Retina (tissue), 1 donor: ENCODE measurements at places on chromosomes 1 and 21.

- DNase-seq, result no peak
Measured at GRCh38 chr1:87004857-87005256, 90.4 kb downstream of the HS2ST1 start.

GRCh38 chr1:93448983-93449804, 1.3 kb downstream of the FNBP1L start:
- DNase-seq, result peak; percentile 83

DNA sequence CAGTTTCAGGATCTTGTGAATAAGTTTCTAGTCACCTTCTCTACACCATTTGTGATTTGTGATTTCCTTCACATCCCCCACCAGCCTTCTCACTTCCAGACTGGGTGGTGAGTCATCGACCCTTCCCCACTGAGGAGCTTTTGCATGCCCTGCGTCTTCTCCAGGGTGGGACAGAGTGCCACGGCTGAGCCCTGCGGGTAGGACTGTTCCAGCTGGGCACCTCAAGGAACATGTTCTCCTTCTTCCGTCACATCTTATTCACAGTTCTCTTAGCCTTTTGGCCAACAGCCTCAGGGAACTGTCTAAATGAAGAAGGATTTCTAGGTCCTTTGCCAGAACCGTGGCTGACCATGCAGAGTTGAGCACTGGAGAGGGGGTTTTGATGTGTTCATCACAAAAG, 116.5 kb downstream of the TMEM53 start:
- no peak for DNase-seq

DNA sequence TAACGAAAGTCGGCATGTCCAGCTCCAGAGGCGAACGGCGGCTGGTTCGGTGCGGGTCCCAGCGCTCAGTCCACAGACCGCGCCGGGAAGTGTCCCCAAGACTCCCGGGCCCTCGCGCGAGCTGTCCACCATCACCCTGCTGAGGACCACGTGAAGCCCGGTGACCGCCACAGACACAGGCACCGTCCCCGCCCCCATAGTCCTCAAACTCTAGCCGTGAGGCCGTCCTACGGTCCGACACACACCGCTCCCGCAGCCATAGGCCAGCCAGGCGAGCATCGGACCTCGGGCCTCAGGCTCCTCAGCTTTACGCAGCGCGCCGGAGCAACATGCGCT, 535 bp downstream of the SETD4 start:
- no peak for DNase-seq

DNA sequence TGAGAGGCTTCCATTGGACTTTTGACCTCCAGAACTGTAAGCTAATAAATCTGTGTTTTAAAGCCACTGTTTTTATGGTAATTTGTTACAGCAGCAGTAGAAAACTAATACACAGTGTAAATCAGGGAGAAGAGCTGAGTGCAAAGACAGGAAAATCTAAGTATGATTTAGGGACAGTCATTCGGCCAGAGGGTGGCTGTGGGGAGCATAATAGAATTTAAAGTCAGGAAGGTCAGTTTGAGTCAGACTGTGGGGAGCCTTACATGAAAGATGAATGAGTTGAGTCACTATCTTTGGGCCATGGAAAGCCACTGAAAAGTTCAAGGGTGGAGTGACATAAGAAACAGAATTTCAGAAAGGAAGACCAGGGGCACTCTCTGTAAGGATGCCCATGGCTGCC, 52.4 kb upstream of the SSX2IP start:
- no peak for DNase-seq

DNA sequence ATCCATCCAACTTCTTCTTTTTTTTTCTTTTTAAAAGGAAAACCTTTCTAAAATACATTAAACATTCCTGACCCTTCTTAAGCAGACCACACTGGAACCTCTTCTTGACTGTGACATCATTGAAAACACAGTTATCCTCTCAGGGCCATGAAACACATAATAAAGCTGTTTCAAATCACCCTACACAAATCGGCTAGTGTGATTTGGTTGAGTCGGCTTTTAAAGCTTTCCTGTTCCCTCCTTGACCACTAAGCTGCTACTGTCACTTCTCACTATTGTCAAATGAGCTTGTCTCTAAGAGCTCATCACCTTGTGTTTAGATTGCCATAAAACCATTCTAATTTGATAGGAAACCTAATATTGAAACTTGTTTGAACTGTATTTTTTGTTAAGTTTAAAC, 5.9 kb downstream of the USP24 start:
- peak; percentile 34 for DNase-seq
